Activated CD4-positive, alpha-beta memory T cell treated with anti-CD3 and anti-CD28 coated beads, Interleukin-2, amount 10 ng/mL, durations not matched to agents 7 days and 5 days (primary cell): ENCODE measurements at places on chromosomes 12 and 14. TPM values are rescaled to one million over a fixed set of nuclear protein-coding genes. Genes with fewer than 3 reads are reported as not detected.

FZD10 gene
- total RNA-seq, result not detected

KRT3 gene
- not detected for total RNA-seq

NOS1 gene
- not detected for total RNA-seq

DNA sequence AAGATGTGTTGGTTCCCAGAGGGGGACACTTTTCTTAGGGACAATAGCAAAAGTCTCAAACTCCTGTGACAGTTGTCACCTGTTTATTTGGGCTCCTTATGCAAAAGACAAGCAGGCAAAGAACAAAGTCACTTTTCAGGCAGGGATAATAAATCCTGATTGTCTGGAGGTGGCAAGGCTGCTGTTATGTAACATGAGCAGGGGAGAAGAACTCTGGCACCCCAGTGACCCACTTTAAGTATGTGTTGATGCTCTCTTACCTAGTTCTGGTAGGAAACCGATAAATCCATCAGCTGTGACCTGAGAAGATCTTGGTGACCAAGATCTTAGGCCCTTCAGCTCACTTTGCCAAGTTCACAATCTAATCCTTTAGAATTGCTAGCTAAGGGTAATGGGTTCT is 17.4 kb downstream of the MDGA2 start:
- H3K27me3 ChIP-seq, result no peaks in the 10 kb centered on the region
- H3K4me3 ChIP-seq, result no peak overlapping the region
- DNase-seq, result no peak
- H3K4me1 ChIP-seq, result no peaks in the 10 kb centered on the region

- no peaks in the 10 kb centered on the region for H3K36me3 ChIP-seq
- peaks cover 5% of the 10 kb centered on the region for H3K4me1 ChIP-seq
- no peak overlapping the region for H3K4me3 ChIP-seq
- H3K27ac ChIP-seq, result no peak overlapping the region
- no peak for DNase-seq
Measured at GRCh38 chr12:40226705-40227104, 1.9 kb downstream of the LRRK2 start.
